ENCODE measurements at places on chromosomes 11 and 22. TPM values are rescaled to one million over a fixed set of nuclear protein-coding genes. Genes with fewer than 3 reads are reported as not detected.

GRCh38 chr22:35971456-35972119 is 57.0 kb downstream of the RBFOX2 start:
- DNase-seq = no peak

- peak; percentile 42 for DNase-seq
These were observed 33.0 kb downstream of the SERGEF start for GRCh38 chr11:17979770-17980371.

DNA sequence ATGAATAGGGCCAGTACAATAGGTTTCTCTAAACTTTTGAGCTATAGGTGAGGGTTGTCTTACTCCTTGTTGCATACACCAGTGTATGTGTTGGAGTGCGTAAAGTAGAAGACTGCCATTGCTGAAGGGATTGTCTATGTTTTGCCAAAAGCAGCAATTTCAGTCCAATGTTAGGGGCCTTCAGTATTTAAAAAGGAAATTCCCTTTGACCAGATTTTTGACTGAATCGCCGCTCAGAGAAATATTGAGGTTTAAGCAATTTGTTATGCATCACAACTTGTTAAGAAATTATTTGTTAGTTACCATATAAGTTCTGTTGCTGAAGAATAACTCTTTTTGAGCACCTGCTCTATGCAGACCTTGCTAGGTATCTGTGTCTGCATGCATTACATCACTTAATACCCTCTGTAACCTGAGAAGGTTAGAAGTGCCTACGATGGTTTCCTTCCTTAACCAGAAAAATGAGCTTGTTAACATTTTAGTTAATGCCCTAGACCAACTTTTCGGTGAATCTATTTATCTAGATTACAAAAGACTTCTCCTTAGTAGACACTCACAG is 33.9 kb downstream of the MMP20 start:
- DNase-seq = no peak

- no peak for DNase-seq
These were observed 49.6 kb upstream of the GLYAT start for GRCh38 chr11:58781345-58781744.

DNA sequence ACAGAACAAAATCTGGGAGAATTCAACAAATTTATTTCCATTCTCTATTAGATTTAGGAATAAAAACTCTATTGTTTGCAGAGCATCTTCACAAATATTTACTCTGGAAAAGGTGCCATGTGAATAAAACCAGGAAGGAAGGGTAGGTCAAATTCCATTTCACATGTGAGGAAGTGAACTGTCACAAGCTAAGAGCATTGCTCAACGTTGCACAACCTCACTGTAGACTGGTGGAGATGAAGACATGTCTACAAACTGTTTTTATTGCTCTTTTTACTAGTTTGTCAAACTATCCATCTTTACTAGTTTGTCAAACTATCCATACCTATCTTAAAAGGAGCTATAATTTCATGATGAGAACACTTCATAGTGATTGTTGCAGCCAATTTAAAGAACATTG is 236.4 kb downstream of the CNTN5 start:
- no peak for DNase-seq

GRCh38 chr22:20296598-20296997 is 23.3 kb downstream of the DGCR6L start:
- DNase-seq = no peak

GRCh38 chr11:64801158-64801464 is 1.9 kb downstream of the MAP4K2 start:
- DNase-seq = no peak

DNA sequence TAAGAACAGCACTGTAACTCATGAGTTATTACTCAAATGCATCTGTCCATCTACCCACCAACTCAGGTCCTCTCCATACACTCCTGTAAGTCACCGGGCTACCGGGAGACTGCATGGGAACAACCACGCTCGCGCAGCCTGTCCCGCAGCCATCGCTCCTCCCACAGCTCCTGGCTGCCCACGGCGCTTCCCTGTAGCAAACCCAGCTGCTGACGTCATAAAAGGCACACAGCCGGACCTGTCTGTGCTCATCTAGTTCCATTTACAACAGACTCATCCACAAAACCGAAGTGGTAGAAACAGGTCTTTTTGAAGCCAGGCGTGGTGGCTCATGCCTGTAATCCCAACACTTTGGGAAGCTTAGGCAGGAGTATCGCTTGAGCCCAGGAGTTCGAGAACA is 23.4 kb upstream of the PACSIN2 start:
- DNase-seq = no peak

- no peak for DNase-seq
These were observed 11.7 kb downstream of the POU2AF3 start for GRCh38 chr11:111310088-111310487.

DNA sequence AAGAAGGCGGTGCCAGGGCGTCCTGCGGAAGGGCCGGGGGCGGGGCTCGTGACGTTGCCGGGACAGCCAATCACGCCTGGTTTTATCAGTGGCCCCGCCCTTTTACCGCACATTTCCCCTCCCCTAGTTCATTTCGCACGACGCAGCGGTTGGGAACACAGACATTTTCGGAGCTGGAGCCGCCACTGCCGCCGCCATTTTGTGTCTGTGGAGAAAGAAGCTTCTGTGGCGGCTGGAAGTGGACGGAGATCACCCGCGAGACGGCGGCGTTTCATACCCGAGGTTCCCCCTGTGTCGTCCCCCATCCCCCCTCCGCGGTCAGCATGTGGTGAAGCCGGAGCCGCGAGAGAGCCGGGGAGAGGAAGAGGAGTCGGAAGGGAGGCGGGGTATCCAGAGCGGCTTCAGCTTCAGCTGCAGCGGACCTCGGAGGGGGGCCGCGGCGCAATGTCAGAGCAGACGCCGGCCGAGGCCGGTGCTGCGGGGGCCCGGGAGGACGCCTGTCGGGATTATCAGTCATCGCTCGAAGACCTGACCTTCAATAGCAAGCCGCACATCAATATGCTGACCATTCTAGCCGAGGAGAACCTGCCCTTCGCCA is at the start of gene PCF11:
PCF11 (plus strand) TSS at position 136 of the 598 bp plus-strand sequence; CDS start at position 445, 309 bp downstream.
- DNase-seq = no peak

- no peak for DNase-seq
These were observed 97.2 kb upstream of the CEP126 start for GRCh38 chr11:101817581-101817980.

- no peak for DNase-seq
These were observed 656.1 kb downstream of the OPCML start for GRCh38 chr11:132876239-132876638.

GRCh38 chr11:17525570-17525969 is 18.6 kb downstream of the USH1C start:
- no peak for DNase-seq

- DNase-seq = no peak
These were observed 10.5 kb downstream of the RBM14 start for GRCh38 chr11:66626926-66627325.

- DNase-seq = peak; percentile 94
These were observed at the start of gene NEAT1 for GRCh38 chr11:65422633-65423515. NEAT1 (plus strand) TSS chr11:65422798.

- no peak for DNase-seq
These were observed 12.5 kb downstream of the PICALM start for GRCh38 chr11:86056351-86056854.

DNA sequence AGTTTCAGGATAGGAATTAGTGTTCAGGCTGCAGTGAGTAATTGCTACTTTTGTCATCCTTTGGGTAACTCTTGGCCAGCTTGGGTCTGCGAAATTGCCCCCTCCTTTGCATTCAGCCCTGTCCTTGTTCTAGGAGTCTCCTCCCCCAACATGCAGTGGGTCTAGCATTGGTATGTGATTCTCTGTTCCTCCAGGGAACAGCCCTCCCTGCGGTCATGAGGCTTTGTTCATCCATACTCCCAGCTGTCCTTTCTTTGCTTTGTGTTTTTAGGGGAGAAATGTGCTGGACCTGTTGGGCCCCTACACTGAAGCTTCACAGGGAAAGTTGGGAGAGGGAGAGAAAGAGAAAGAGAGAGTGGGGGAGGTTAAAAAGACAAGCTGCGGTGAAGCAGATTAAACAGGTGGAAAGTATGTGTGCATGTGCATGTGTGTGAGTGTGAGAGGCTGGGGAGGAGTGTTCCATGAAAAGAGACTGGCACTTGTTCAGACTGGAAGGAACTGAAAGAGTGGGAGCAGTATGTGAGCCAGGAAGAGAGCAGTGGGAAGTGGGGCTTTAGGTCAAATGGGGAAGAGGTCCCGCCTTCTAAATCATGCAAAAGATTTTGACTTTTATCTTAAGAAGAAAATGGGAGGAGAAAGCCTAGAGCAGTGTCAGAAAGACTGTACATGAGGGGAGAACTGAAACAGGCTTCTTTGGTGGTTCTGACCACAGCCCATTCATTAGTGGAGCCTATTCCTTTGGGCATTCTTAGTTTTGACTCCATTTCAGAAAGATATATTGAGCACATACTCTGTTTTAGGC is 17.9 kb upstream of the SESN3 start:
- no peak for DNase-seq

GRCh38 chr11:12330485-12331231 is 46.7 kb upstream of the PARVA start:
- no peak for DNase-seq

GRCh38 chr22:40853961-40854360 is 2.5 kb downstream of the ST13 start:
- DNase-seq = no peak

DNA sequence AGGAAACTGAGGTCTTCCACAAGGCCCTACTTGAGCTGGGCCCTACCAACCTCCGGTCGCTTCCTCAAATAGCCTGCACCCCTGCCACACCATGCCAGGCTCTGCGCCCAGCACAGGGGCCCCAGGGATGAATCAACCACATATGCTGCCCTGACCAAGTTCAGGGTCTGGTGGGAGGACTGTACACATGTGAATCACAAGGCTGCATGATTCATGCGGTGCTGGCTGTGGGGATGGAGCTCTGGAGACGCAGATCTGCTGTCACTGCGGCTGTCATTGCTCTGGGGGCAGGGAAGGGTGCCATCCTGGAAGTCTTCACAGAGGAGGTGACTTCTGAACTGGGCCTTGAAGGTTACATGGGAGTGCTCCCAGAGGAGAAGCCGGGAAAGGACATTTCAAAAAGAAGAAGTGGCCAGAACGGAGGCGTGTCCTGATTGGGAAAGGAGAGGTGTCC is 21.5 kb downstream of the CYTH4 start:
- peak; percentile 85 for DNase-seq

DNA sequence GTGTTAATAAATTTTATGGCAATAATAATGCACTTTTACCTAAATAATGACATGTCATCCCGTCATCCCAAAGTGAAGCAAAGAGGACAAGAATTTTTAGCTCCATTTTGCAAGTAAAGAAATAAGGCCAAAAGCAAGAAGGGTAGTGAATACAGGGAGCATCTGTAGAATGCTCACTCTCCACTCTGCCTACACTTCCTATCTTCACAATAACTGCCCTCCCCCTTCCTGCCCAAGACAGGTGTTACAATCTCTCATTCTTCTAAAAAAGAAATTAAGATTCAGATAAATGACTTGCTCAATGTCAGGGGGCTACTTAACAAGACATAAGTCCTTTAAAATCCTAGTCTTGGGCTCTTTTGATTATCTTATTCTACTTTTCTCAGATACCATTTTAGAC is 8.9 kb downstream of the RDX start:
- no peak for DNase-seq

- DNase-seq = no peak
These were observed 25.3 kb downstream of the UEVLD start for GRCh38 chr11:18563090-18563730.

DNA sequence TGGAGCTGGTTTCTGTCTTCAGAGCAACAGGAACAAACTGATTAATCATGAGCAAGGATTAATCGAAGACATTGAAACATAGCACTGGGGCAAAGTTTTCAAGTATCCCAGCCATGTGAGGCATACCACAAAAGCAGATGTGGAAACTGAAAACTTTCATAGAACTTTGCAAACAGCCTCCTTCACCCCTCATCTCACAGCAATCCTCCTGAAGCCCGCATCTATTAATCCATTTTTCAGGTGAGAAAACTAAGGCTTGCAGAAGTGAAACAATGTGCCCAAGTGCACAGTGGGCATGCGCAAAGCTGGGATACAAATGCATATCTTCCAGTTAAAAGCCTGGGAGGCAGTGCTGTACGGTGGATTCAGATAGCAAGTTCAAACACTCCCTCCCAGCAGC is 58.6 kb upstream of the HMGXB4 start:
- no peak for DNase-seq

GRCh38 chr11:99814738-99815137 is 794.0 kb downstream of the CNTN5 start:
- DNase-seq = no peak

DNA sequence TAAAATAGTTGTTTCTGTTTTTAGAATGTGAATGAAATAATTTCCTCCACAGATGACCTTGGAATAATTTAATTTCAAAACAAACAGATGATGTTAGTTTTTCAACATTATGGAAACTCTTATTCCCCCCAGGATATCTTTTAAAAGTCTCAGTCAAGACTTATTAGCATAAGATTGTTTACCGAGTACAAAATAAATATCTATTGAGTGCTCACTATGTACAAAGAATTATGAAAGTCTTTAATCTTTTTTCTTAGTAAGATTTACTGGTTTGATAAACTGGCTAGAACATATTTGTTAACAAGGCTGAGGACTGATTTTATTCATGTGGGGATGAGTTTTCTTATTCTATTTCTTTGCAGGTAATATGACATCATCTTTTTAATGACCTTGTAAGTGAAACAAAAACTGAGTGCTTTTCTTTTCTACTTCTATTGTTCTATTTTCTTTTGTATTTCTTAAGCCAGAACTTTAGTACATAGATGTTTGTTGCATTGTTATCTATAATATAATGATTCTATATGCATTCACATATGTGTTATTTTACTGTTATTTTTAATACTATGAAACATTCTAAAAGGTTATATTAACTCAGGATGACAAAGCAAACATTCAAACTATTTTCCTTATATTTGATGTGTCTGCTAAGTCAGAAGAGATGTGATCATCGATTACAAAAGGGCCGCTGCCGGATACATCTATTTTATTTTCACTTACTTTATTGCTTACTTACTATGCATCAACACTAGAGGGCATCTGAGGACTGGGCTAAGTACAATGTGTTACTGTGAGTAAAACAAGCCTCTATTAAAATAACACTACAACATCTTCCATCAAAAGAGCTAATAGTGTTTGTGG is 111.0 kb upstream of the ARHGAP42 start:
- peak; percentile 12 for DNase-seq

GRCh38 chr11:32081129-32081641 is 9.7 kb upstream of the RCN1 start:
- DNase-seq = no peak

- DNase-seq = no peak
These were observed 77.2 kb upstream of the PPARA start for GRCh38 chr22:46072981-46073682.

The ZNF280B gene
- total RNA-seq = 1.7 TPM

The GPHA2 gene
- total RNA-seq = not detected

The HTR3B gene
- total RNA-seq = not detected

The BLID gene
- total RNA-seq = not detected

The APOL3 gene
- 35.0 TPM for total RNA-seq

The TMEM132A gene
- 2.3 TPM for total RNA-seq

The SPON1 gene
- total RNA-seq = 0.24 TPM

The RAC2 gene
- 759 TPM for total RNA-seq

The SCGB1C1 gene
- not detected for total RNA-seq

The FZD4 gene
- 0.38 TPM for total RNA-seq

The OR4D5 gene
- total RNA-seq = not detected

The MYOD1 gene
- not detected for total RNA-seq

The MUC5AC gene
- total RNA-seq = not detected

The SOX10 gene
- total RNA-seq = not detected

The PANX2 gene
- 1.2 TPM for total RNA-seq

The MRGPRX4 gene
- not detected for total RNA-seq

The GLYATL1 gene
- total RNA-seq = not detected
